Caki2 (cell line): ENCODE measurements at places on chromosomes 1 and 21. TPM values are rescaled to one million over a fixed set of nuclear protein-coding genes. Genes with fewer than 3 reads are reported as not detected.
A peak's percentile ranks its signal among the peaks of the same experiment; 100 is the strongest.

The NTMT2 gene
- not detected in 2 replicates for total RNA-seq

- no peak for DNase-seq
Observed at GRCh38 chr1:26022404-26022779, 817 bp downstream of the EXTL1 start.

DNA sequence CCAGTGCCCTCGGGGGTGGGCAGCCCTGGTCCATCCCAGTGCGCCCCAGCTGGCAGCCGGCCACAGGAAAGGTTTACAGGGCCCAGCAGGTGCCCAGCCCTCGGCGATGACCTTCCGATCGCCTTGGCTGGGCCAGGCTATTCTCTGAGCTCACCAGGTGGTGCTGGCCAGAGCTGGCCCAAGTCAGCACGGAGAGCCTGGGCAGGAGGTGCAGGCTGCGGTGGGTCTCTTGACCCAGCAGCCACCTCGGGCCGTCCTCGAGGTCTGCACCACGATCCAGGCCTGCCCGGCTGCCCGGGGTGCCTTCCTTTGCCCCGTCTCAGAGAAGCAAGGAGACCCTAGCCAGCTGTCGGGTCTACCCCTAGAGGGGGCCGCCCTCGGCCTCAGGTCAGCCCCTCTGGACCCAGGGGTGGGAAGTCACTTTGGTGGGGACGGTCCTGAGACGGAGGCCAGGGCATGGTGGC is 370 bp downstream of the PERM1 start:
- no peak for DNase-seq

GRCh38 chr1:32612189-32612881 is 38.0 kb downstream of the ZBTB8OS start:
- DNase-seq, result peak; percentile 79

DNA sequence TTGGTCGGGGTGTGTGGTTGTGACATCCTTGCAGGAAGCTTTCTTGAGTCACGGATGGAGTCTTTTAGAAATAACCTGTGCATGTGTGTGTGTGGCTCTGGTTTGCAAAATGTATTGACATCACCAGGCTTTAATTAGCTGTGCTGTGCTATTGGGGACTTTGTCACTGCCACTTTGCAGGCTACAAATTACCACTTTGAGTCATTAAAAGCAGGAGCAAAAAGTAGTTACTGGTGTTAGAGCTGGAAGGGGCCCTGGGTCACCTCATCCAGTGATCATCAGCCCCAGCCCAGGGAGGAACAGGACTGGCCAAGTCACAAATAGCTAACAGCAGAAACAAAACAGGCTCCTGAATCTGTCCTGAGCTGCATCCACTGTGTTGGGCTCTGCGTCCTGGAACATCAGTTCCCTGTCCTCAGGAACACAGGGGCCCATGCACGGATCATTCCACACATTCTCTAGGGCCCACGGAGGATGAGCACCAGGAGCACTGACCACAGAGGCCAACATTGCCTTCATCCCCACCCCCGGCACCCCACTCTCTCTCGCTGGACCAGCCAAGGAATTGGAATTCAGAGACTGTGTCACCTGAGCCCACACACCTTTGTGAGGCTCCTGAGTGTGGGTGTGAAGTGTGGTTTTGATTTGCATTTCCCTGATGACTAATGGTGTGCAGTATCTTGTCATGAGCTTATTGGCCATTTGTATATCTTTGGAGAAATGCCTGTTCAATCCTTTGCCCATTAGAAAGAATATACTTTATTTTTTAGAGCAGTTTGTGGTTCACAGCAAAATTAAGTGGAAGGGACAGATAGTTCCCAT is 280.1 kb upstream of the C1orf174 start:
- DNase-seq, result no peak

DNA sequence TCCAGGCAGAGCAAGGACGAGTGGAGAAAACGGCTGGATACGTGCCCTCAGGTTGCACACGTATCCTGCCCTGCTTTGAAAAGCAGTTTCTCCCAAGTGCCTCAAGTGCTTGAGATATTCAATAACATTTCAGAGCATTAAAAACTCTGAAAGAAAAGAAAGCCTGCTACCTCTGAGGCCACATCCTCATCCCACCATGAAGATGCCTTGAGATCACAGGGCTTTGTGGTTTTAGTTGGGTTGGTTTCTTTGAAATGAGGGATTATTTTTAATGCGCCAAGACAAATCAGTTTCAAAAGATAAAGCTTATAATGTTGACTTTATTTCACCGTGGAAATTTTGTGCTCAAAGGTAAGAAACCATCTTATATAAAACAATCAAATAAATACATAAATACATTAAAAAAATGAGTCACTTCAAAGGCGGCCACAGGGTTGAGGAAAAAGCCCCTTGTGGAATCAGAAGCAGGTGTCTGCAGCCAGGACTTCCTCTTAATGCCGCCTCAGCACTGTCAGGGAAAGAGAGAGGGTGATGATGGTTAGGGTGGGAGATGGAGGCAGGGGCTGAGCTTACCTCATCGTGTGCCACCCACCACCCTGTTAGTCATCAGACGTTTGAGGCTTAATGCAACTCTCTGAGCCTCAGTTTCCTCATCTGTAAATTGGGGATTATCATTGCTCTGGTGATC is 1.4 kb downstream of the NPPB start:
- DNase-seq, result no peak

DNA sequence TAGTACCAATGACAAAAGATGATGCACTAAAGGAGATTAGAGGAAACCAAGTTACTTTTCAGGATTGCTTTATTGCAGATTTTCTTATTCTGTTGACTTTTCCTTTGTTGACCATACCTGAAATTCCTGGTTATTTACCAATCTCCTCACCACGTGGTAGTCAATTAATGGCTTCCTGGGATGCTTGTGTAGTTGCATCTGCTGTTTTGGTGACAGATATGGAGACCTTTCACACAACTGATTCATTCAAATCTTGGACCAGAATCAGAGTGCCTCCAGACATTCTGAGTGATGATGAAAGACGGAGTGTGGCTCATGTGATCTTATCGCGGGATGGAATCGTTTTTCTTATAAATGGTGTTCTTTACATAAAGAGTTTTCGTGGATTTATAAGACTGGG is 91.3 kb downstream of the CATSPERE start:
- no peak for DNase-seq
